ENCODE measurements at places on chromosomes 12 and 14.
A peak's percentile ranks its signal among the peaks of the same experiment; 100 is the strongest.

- DNase-seq = no peak
These were observed 50.7 kb downstream of the SLC2A13 start for GRCh38 chr12:40055228-40055579.

GRCh38 chr12:123435636-123436016, 858 bp downstream of the RILPL2 start:
- no peak for DNase-seq

DNA sequence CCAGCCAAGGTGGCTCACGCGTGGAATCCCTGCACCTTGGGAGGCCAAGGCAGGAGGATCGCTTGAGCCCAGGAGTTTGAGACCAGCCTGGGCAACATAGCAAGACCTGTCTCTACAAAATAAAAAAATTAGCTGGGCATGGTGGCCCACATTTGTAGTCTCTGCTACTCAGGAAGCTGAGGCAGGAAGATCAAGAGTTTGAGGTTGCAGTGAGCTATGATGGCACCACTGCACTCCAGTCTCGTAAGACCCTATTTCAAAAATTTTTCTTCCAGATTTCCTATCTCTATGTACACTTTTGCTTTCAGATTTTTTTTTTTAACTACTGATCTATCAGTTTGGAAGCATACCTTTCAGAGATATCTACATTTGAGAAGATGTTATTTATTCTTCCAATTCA, 15.3 kb downstream of the SNX6 start:
- no peak for DNase-seq

GRCh38 chr12:96049101-96049500, 13.7 kb upstream of the LTA4H start:
- DNase-seq = no peak

DNA sequence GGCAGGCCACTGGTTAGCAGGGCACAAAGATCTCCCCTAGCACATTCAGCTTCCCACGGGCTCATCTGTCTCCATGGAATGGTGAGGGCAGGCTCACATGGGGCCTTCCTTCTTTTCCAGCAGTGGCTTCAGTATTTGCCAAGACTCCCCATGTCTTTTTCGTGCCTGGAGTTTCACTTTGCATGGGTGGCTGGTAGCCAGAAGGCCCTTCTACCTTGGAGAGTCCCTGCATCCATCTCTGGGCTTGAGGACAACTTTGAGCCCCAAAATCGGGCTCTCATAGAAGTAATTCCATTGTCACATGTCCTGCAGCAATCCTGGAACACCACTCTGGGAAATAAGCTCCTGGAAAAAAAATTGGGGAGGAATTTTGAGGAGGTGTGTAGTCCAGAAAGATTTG, 42.1 kb downstream of the NFKBIA start:
- no peak for DNase-seq

DNA sequence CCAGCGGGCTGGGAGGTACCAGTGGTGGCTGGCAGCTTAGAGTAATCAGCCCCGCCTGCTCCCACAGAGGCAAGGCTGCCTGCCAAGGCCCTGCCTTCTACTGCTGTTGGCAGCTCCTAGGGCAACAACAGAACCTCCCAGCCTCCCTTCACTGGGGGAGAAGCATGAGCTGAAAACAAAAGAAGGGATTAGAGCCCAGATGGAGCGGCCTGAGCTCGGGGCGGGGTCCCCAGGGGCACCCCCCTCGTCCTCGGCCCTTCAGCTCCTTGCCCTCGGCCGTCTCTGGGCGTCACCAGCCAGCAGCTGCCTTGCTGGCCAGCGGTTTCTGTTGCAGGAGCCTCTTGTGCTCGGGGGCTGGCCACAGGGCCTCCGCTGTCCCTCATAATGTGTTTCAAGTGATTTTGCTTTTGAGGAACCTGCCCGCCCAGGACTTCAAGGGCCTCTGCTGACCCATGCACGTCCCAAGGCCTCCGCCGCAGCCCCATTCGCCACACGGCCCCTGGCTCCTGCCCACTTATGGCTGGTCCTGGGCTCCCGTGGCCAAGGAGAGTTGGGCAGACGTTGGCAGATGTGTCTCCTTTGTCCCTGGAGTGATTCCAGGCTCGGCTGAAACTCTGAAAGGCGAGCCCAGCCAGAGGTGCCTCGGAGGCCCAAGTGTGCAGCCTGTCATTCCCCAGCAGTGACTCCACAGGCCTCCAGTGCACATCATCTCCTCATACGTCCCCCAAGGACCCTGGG, 49.7 kb downstream of the PSMA6 start:
- no peak for DNase-seq

DNA sequence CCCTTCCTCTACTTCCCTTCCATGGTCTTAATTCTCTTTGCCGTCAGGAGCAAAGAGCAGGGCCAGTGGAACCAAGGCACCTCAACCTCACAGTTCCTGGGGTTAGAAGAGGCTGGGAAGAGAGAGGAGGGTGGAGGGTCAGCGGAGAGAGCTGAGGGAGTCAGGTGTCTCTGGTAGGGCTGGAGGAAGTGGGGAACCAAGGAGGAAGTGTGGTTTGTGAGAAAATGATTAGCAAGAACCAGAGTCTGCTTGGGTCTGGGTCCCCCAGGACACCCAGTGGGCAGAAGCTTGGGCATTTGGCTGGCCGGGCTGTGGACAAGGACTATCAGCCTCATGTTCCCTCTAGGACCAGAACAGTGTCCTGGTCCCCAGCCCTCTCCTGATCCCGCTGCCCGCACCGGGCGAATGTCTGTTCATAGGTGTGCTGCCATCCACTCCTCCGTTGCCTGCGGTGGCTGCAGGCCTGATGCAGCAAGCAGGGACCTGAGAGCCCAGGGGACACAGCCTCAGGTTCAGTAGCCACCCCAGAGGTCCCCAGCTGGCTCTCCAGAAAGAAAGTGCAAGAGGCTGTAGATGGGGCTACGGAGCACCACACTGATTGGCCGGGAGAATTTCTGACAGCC, 2.3 kb downstream of the HOXC12 start:
- no peak for DNase-seq

DNA sequence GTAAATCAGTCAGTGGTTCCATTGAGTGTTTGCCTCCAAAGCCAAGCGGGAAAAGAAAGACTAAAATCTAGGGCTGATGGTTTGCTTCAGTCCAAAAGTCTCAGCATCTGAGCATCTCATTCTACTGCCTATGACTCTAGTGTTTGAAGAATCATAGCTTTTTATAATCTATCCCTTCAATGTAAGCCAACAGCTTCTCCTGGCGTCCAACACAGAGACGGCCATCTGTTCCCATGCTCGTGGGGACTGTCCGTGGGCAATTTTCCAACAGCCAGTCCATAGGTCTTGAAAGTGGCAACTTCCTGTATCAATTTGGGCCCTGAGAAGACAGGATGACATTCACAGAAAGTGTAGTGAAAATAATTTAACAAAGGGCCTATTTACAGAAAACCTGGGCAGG, 544.4 kb upstream of the TMEM132C start:
- no peak for DNase-seq

DNA sequence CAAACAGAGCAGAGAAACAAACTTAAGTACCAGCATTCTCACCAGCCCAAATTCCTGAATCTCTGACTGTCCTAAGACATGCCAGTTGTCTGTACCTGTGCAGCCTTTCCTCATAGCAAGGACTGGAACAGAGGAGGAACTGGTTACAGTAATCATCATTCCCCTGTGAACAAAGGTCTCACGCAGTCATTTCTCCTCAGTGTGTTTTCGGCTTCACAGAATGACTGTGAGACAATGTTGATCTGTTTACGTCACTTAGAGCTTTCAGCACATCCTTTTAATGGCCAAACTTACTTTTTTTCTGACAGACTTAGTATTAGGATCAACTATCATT, 169.0 kb downstream of the FBXL14 start:
- no peak for DNase-seq

- no peak for DNase-seq
These were observed 74.7 kb downstream of the TRIM9 start for GRCh38 chr14:51020024-51020710.

DNA sequence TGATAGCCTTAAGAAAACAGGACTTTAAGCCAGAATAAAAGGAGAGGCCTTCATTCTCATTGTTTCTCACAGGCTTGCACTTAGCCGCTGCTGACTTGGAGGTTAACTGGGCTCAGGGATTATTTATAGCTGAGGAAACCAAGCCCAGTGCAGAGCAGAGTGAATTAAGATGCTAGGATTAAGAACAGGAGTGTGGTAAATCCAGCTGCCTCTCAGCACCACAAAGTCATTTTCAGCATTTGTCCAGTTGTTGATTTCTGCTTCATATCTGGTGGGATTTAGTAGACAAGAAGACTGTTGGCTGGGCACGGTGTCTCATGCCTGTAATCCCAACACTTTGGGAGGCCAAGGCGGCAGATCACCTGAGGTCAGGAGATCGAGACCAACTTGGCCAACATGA, 14.3 kb upstream of the KRT73 start:
- DNase-seq = no peak

DNA sequence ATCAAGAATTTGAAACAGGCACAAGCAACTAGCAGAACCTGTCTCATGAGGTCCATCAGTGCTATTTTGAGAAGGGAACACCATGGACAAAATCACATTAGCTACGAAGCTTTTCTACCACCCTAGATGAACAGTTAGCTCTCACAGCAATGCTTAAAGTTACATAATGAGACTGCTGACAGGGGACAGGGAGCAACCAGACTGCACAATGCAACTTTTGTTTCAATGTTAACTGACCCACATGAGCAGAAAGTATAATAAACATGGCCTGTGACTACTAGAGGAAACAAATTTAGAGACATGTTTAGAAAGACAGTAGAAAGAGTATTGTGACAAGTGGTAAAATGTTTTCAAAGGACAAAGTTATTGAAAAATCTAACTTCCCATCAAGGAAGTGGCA, 282.8 kb downstream of the CEP128 start:
- DNase-seq = no peak

DNA sequence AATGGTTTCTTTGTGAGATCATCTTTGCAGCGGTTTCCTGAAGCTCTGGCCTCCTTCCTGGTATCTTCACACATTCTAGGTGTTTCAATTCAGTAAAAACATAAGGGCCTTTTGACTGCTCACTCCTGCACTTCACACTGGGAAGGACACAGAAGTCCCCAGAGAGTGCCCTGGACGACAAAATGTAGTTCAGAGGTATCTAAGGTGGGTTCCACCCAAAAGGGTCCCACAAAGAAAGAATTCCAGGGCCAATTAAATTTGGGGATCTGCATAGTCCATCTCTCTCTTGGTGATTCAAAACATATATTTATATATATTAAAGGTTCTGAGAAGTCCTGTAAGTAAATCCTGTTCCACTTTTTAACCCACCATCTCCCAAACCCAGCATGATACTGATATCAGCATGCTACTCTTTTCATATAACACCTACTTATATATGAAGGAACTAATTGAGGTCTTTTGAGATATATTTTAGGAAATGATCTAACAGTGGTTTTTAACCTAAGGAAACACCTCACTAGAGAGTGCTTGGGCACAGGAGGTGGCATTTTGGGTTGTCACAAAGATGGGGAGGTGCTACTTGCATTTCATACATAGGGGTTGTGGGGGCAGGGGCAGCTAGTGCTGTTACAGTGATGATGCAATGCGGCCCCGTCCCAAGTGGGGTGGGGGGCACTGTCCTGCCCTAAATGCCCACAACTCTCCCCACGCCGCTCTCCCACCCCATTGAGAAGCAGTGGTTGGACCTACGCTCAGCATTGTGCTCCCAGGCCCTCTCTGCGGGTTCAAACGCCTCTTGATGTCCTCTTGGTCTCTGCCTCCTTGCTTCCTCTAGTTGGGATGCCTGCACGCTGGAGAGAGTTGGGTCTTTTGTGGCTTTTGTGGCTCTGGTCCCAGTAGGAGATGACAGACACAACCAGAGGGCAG, 109.4 kb downstream of the ARF6 start:
- DNase-seq = peak; percentile 45

- no peak for DNase-seq
These were observed 195.1 kb downstream of the CHST11 start for GRCh38 chr12:104651811-104652210.

- DNase-seq = no peak
These were observed 19.8 kb downstream of the PTPRB start for GRCh38 chr12:70617450-70617849.

- no peak for DNase-seq
These were observed 2.9 kb downstream of the LLPH start for GRCh38 chr12:66127650-66128049.

DNA sequence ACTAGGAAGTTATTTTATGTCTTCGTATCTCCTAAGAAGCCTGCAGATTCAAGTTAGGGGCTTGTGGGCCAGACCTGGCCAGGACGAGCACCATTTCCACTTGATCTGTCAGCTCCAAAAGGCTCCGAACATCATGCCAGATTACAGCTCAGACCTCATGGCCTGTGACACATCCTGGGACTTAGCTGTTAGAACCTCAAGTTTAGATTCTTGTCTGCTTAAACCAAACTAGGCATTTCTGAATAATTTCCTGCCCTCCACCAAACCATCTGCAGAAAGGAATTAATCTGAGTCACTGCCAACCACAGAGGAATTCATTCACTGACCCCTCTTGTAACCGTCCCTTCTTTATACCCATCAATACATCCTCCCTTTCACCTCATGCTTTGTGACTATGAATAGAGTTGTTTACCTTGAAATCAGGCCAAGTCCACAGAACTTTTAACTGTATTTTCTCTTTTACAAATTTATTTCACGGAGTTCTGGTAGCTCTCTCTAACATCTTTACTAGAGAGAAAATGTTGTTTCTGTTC, 120.3 kb downstream of the FBXL14 start:
- DNase-seq = no peak

GRCh38 chr12:5967645-5968415, 22.8 kb upstream of the ANO2 start:
- DNase-seq = no peak

- DNase-seq = no peak
These were observed 43.5 kb downstream of the TMX1 start for GRCh38 chr14:51283402-51284085.

DNA sequence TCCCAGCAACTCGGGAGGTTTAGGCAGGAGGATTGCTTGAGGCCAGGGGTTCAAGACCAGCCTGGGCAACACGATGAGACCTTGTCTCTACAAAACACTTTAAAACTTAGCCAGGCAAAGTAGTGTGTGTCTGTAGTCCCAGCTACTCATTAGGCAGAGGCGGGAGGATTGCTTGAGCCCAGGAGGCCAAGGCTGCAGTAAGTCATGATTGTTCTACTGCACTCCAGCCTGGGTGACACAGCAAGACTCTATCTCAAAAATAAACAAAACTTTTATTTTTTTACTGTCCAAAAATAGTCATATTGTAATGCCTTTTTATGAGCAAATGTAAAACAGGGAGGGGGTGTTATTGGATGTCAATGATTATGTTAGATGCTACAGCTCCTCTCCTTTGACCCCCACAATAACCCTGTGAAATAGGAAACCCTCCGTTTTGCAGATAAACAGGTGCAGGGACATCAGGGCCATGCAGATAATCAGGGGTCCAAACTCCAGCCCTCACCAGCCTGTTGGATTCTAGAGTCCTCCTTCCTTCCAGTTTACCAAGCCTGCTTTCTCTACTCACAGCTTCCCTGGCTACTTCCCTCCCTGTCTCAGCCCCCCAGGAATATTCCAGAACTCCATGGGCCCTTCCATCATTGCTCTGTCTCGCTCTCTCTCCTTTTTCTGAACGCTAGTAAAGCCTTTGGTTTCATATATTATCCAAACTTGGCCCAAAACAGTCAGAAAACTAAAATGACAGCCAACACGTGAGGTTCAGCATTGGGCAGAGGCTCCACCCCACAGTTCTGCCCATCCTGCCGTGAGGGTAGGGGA, 5.9 kb upstream of the FBLN5 start:
- no peak for DNase-seq
